ENCODE measurements at places on chromosomes 5 and 9.

DNA sequence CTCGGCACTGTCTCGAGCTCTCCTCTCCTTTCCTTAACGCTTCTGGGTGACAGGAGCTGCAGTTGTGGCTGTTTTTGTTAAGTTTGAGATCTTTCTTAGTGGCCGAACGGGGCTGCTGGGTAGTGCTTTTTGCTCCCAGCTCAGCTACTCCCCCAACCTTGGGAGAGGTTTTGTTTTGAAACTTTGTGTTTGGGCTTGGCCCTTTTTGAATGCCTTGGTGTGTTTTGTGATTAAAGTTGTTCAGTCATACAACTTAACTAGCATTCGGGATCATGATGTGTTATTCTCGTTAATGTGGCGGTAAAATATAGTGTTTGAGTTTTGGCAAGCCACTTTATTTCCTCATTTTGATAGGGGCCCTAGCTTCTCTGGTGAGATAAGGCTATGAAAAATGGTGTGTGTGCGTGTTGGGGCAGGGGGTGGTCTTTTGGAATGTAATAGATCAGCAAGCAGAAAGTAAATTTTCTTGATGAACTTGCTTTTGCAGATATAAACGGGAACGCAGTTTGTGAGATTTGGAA lies 1.1 kb downstream of the KDM3B start:
- DNase-seq: no peak

DNA sequence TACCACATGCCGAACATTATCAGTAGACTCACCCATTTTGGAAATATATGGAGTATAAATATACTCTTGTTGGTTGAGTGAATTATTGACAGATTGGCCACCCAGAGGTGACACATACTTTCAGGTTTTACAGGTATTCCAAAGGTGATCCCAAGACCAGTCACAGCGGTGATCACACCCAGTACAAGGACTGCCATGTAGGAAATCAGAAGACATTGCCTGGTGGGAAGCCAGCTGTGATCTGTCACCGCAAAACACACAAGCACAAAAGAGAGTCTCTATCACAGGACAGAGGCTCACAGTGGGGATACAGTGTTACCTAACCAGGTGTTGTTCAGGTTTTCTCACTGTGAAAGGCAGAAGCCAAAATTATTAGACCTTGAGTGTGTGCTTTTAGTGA lies 15.8 kb downstream of the BTF3 start:
- DNase-seq: no peak

DNA sequence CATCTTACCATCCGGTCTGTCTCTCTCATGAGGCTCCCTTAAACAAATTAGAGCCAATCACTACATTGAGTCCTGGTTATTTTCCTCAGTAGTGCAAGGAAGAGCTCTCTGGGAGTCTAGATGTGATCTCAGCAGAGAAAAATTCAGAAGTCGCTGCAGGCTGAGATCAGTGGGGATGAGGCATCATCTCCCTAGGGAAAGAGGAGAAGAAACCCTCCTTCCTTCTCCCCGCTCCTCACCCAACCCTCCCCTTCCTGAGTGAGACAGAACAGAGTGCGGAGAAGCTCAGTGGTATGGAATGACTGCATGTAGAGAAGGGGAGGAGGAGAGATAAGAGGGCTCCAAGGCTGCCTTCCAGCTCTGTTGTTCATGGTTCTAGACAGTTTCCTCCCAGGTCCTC lies 80.5 kb downstream of the PAPPA start:
- DNase-seq: peak; percentile 91

- DNase-seq: no peak
Observed at GRCh38 chr9:137645211-137645610, 26.4 kb downstream of the EHMT1 start.

DNA sequence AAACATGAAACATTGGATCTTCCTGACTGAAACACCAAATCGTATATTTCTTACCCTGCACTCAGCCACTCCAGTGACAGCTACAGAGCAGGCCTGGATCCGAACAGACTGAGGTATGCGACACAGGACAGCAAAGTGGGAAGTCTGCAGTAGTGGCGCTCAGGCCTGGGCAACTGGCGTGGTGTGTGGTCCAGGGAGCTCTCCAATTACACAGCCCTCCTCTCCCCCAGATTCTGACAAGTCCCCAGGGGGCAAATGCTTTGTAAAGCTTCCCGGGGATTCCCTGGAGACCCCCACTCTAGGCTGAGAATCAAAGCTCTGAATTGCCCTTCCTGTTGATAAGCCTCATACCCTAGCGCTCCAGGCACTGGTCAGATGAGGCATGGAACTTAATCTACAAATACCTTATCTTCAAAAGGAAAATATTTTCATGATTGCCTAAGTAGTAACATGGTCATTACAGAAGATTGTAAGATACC lies 104.8 kb upstream of the ERCC6L2 start:
- DNase-seq: no peak

DNA sequence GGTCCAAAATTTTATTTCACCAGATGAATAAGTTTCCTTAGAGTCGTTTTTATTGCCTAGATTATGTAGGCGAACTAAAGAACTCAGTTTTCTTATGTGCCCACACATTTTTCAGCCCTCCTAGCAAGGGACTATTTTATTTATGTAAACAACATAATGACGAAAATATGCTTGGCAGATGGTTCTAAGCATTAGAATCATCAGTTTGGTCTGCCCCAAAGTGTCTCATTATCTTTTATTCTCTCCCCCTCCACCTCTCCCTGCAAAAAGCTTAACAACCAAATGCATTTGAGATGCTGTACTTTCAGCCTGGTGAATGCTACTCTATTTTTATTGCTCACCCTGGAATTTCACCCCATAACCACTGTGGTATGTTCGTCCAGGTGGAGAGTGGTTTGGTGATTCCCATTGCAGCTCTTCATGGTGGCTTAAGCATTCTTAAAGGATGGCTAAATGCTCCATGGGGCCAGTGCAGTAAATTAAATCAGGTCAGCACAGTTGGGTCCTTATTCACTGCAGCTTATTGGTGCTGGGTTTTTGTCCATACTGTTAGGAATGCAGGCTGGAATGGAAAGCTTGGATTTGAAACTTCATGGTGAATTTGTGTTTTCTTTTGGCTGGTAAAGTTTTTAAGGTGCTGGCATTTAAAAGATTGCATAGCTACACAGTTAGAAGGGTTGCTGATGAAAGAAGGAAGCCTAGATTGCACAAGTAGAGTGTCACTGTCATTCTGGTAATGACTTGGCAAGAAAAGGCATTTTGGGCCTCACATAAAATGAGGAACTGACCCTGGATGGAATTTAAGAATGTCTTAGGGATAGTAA lies 39.2 kb downstream of the TLE4 start:
- DNase-seq: peak; percentile 85

DNA sequence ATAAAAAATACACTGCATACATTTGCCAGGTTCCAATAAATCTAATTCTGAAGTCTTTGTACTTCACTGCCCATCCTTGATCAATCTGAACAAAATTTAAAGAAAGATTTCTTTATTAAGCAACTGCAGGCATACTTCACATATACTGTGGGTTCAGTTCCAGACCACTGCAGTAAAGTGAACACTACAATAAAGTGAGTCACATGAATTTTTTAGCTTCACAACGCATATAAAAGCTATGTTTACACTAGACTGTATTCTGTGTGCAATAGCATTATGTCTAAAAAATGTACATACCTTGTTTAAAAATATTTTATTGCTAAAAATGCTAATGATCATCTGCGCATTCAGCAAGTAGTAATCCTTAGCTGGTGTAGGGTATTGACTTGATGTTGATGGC lies 52.1 kb downstream of the SSBP2 start:
- DNase-seq: no peak
